Foreskin keratinocyte (primary cell): ENCODE measurements at places on chromosomes 12 and 14. TPM values are rescaled to one million over a fixed set of nuclear protein-coding genes. Genes with fewer than 3 reads are reported as not detected.

Gene PSMB11
- polyA plus RNA-seq = not detected in 2 replicates

Gene NGB
- polyA plus RNA-seq = not detected in 2 replicates

Gene C12orf50
- polyA plus RNA-seq = not detected in 2 replicates

Gene HOXC5
- polyA plus RNA-seq = 0.75 and 0.93 TPM in 2 replicates

Gene PPM1H
- 0.01 TPM in 1 of 2 replicates, not detected in the other for polyA plus RNA-seq

Gene TEX52
- polyA plus RNA-seq = not detected in 2 replicates

Gene TAS2R19
- not detected in 2 replicates for polyA plus RNA-seq

Gene GRIN2B
- polyA plus RNA-seq = not detected in 2 replicates

Gene KRT83
- polyA plus RNA-seq = not detected in 2 replicates

Gene FOXN4
- polyA plus RNA-seq = not detected in 2 replicates

Gene TBC1D30
- 0.36 and 0.42 TPM in 2 replicates for polyA plus RNA-seq

Gene DENND5B
- polyA plus RNA-seq = 2.0 and 2.5 TPM in 2 replicates

Gene ANO4
- polyA plus RNA-seq = 9.0 and 22.8 TPM in 2 replicates

Gene TPH2
- not detected in 2 replicates for polyA plus RNA-seq

Gene PWP1
- polyA plus RNA-seq = 55.7 and 67.7 TPM in 2 replicates

Gene ACSM4
- not detected in 2 replicates for polyA plus RNA-seq

Gene GPRC5D
- not detected in 2 replicates for polyA plus RNA-seq
